ENCODE measurements at places on chromosomes 1 and 21.
A peak's percentile ranks its signal among the peaks of the same experiment; 100 is the strongest.

DNA sequence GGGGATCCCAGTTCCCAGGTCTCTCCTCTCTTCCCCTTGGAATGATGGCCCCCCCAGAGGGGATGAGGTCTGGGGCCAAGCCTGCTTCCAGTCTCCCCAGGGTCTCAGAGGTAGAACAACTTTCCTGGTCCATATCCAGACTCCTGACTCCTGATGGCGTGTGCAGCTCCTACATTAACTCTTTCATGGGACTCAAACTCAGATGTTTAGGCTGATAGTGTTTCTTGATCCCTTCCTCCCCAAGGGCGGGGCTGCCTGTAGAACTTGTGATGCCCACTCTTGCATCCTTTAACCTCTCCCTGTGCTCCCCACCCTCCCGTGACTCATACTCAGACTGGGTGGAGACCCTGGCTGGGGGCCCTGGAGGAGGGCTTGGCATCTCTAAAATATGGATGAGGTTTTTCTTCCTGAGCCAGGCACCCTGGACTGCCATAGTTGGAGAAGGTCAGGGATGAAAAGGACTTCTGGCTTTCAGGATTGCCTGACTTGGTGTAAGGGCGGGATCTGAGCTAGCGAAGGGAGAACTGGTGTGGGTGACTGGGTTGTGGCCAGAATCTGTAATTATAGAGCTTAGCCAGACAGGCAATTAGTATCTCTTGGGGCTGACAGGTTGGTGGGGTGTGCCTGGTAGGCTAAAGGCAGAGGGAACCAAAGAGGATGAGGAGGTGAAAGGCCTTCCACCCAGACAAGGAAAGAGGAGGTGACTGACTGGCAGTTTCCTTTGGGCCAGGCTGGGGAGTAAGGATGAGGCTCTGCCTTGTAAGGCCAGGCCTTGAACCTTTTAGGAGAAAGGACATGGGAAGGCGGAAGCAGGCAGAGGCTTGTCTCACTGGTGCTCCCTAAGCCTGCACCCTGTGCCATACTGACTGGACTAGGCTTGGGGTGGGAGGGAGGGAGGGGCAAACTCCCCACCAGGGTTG lies 1.5 kb downstream of the ATP8B2 start:
- no peak overlapping the region for H3K4me3 ChIP-seq
- no peak overlapping the region for H3K27ac ChIP-seq
- peaks cover 8% of the 10 kb centered on the region for H3K36me3 ChIP-seq

DNA sequence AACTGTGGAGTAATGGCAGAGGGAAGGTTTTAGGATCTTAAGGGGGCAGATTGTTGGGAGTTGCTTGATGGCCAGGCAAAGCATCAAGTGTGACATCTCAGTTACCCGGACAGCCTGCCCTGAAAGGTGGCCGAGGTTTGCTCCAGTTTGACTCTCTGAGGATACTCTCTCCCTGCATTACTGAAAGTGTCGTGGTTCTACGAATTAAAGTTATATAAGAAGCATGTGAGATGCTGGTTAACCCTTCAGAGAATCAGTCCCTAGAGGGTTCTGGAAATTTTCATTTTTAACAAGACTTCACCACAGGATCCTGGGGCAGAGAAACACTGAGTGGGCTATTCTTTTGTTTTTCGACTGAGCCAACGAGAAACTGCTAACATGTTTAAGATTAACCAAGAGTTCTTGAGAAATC lies 689 bp upstream of the ZNF644 start:
- H3K27ac ChIP-seq, result no peak overlapping the region
- peak overlapping the region; percentile 59 for H3K4me3 ChIP-seq
- H3K4me1 ChIP-seq, result peaks cover 3% of the 10 kb centered on the region
- no peak for DNase-seq
- no peaks in the 10 kb centered on the region for H3K36me3 ChIP-seq

DNA sequence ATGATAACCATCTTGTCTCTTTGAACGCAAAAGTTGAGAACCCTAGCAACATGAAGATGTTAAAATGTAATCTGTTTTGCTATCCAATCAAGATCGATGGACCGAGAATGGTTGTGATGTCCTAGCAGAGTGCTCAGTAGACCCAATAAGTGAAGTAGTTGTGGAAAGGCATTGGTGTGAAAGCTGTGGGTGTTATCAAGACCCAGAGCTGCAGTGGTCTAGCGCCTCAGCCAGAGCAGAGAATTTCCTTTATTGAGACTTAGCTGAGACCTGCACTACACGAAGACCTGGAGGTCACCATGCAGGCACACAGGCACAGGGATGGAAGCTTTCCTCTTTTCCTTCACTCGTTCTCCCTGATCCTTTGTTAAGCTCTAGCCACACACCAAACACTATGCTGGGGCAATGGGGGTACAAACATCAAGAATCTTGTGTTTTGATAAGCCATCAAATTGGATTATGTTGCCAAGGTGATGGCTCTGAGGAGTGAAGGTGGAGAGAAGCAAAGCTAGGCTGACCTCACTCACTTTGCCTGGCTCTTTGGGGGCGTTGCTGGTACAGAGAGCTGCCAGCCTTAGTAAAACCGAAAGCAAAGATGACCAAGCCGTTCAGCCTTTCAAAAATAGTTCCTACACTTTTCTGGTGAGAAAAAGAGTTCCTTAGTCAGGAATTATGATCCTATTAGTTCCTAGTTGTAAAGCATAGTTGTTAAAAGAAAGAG lies 24.1 kb downstream of the METTL13 start:
- H3K36me3 ChIP-seq, result no peaks in the 10 kb centered on the region
- H3K27me3 ChIP-seq, result no peaks in the 10 kb centered on the region
- DNase-seq, result no peak
- no peak overlapping the region for H3K27ac ChIP-seq
- H3K4me1 ChIP-seq, result peaks cover 3% of the 10 kb centered on the region

GRCh38 chr1:41467673-41468072 lies 16.8 kb downstream of the EDN2 start:
- no peak for DNase-seq
- H3K4me3 ChIP-seq, result no peak overlapping the region
- H3K4me1 ChIP-seq, result no peaks in the 10 kb centered on the region
- H3K27me3 ChIP-seq, result no peaks in the 10 kb centered on the region
- H3K36me3 ChIP-seq, result no peaks in the 10 kb centered on the region
- no peak overlapping the region for H3K27ac ChIP-seq

DNA sequence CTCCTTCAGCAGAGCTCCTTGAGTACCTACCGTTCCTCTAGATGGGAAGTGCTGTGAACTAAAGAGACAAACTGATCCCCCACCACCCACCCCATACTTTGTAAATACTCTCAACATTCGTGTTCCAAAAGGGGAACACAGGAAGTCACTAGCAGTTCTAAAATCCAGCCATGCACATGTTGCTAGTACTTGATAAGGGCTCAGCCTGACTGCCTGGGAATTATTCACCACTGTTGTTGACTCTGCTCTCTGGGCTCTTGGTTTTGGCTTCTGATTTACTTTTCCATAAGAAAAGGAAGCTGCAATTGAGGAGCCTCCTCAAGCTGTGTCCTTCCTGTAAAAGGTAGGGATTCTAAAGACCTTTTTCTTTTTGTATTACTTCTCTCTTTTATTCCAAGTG lies 67.5 kb downstream of the IVNS1ABP start:
- no peaks in the 10 kb centered on the region for H3K27me3 ChIP-seq
- no peak overlapping the region for H3K4me3 ChIP-seq
- no peaks in the 10 kb centered on the region for H3K4me1 ChIP-seq

- H3K4me1 ChIP-seq, result peaks cover 4% of the 10 kb centered on the region
- H3K27ac ChIP-seq, result no peak overlapping the region
- H3K4me3 ChIP-seq, result no peak overlapping the region
- DNase-seq, result no peak
Measured at GRCh38 chr21:41956926-41957729, 3.3 kb upstream of the C2CD2 start.

DNA sequence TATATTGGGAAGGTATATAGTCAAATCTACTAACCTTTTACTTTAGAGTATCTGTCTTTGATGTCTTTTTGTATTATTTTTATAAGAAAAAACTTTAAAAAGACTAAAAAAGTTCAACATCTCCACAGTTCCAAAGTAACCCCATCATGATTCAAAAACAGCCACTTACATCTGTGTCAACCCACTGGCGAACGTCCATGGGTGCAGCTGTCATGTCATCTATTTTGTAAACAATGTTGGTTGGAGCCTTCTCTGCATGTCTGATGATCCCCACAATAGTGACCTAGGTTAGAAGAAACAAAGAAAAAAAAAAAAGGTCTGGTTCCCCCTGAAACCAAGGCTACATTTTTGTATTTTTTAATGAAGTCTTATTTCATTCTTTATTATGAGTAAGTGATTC lies 28.0 kb upstream of the SMPDL3B start:
- no peaks in the 10 kb centered on the region for H3K4me1 ChIP-seq
- no peak overlapping the region for H3K27ac ChIP-seq
- no peak overlapping the region for H3K4me3 ChIP-seq
- DNase-seq, result no peak
- no peaks in the 10 kb centered on the region for H3K27me3 ChIP-seq
- H3K36me3 ChIP-seq, result peaks cover 18% of the 10 kb centered on the region

- no peaks in the 10 kb centered on the region for H3K36me3 ChIP-seq
- no peaks in the 10 kb centered on the region for H3K4me1 ChIP-seq
- H3K27ac ChIP-seq, result no peak overlapping the region
- H3K4me3 ChIP-seq, result no peak overlapping the region
- DNase-seq, result no peak
Measured at GRCh38 chr1:88744142-88744541, 60.1 kb downstream of the PKN2 start.
